Activated CD8-positive, alpha-beta T cell treated with anti-CD3 and anti-CD28 coated beads for 36 hours (primary cell): ENCODE measurements at places on chromosomes 4 and X.

DNA sequence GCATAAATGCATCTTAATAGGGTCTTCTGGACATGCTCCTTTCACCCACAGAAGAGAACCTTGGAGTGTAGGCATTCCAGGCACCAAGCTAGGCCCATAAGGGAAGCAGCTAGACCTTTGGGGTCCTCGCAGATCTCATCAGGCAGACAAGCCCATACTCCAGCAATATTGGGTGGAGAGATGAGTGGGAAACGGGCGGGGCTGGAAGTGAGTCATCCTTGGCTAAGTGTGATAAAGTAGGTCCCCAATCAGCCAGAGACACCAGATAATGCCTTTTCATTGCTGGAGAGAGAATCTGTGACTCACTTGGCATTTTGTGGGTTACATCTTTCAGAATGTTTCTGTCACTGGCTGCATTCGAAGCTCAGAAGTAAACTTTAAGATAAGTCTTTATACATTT is 133.3 kb upstream of the MBNL3 start:
- DNase-seq = peak; percentile 83

GRCh38 chrX:7586126-7586525 is 256.8 kb upstream of the VCX start:
- no peak for DNase-seq

- no peak for DNase-seq
Observed at GRCh38 chr4:54333657-54334056, 104.6 kb downstream of the PDGFRA start.

DNA sequence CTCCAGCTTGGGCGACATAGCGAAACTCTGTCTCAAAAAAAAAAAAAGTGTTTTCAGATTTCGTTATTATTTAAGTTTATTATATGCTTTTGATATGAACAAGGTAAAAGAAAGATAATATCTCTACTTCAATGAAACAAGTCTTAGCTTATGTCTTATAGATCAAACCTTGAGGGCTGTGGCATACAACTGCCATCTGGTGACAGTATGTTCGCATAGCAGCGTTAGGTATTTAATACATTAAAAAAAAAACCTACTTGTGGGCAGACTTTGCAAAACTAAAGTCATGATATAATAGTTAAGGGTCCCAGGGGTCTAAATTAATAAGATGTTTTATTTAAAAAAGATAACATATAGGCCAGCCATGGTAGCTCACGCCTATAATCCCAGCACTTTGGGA is 161.2 kb upstream of the AMOT start:
- DNase-seq = no peak

GRCh38 chr4:11496351-11496829 is 67.7 kb upstream of the HS3ST1 start:
- no peak for DNase-seq

GRCh38 chr4:188146618-188147017 is 7.4 kb downstream of the TRIML1 start:
- no peak for DNase-seq
